Activated CD8-positive, alpha-beta T cell treated with anti-CD3 and anti-CD28 coated beads for 36 hours (primary cell): ENCODE measurements at places on chromosomes 4 and X. TPM values are rescaled to one million over a fixed set of nuclear protein-coding genes. Genes with fewer than 3 reads are reported as not detected.

C4orf50 gene
- total RNA-seq: 0.07 TPM

GRCh38 chr4:169269916-169270809 is 593 bp downstream of the SH3RF1 start:
- H3K4me1 ChIP-seq: peaks cover 5% of the 10 kb centered on the region
- peak overlapping the region; percentile 72 for H3K4me3 ChIP-seq
- H3K27me3 ChIP-seq: peaks cover 50% of the 10 kb centered on the region
- H3K36me3 ChIP-seq: no peaks in the 10 kb centered on the region

GRCh38 chr4:26566133-26566532 is 17.8 kb upstream of the TBC1D19 start:
- no peaks in the 10 kb centered on the region for H3K36me3 ChIP-seq
- H3K4me3 ChIP-seq: peak overlapping the region; percentile 9
- H3K4me1 ChIP-seq: peaks cover 29% of the 10 kb centered on the region

- H3K27me3 ChIP-seq: peaks cover 5% of the 10 kb centered on the region
- no peak overlapping the region for H3K27ac ChIP-seq
- no peaks in the 10 kb centered on the region for H3K4me1 ChIP-seq
- no peaks in the 10 kb centered on the region for H3K36me3 ChIP-seq
Measured at GRCh38 chr4:13830449-13830848, 202.9 kb upstream of the BOD1L1 start.

GRCh38 chr4:152206646-152207377 is 329.1 kb downstream of the FBXW7 start:
- no peak for DNase-seq
- no peak overlapping the region for H3K4me3 ChIP-seq
- no peaks in the 10 kb centered on the region for H3K4me1 ChIP-seq
- no peaks in the 10 kb centered on the region for H3K36me3 ChIP-seq
- H3K27ac ChIP-seq: no peak overlapping the region
- peaks cover 1% of the 10 kb centered on the region for H3K27me3 ChIP-seq

GRCh38 chr4:165299399-165300060 is 27.9 kb upstream of the MSMO1 start:
- no peak overlapping the region for H3K4me3 ChIP-seq
- H3K27ac ChIP-seq: no peak overlapping the region
- peaks cover 28% of the 10 kb centered on the region for H3K4me1 ChIP-seq
- no peak for DNase-seq
- H3K36me3 ChIP-seq: peaks cover 34% of the 10 kb centered on the region
- H3K27me3 ChIP-seq: no peaks in the 10 kb centered on the region
